Activated effector memory CD4-positive, alpha-beta T cell treated with Interleukin-2 at 50 U/mL for 16 hours (primary cell): ENCODE measurements at places on chromosomes 6 and 20.

DNA sequence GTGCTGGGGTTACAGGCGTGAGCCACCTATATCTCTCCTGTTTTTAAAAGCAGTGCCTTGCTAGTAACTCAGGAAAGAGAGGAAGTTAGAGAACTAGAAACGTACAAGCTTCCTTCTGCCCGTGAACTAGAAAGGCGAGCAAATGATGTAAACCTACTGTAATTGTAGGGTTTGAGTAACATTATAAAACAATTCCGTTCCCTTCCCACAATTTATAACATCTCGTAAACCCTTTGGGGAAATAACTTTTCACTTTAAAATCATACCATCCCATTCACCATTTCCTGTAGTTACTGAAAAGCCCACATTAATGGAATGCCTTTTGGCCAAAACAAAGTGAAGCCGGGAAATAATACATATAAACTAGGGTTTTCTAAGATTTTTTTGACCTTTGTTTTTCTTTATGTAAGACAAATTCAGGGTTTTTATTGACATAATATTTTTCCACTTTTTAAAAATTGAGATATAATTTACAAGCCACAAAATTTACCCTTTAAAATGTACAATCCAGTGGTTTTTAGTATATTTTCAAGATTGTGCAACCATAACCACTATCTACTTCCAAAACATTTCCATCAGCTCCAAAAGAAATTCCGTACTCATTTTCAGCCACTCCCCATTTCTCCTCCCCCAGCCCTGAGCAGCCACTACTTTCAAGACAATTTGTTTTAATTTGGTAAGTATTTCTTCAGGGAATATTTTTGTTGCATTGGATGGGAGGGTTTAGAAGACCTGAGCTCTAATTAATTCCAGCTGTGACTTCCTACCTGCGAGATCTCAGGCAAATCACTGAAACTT is 175.1 kb upstream of the PDE10A start:
- no peak for DNase-seq

GRCh38 chr6:151001387-151002056 is 136.0 kb downstream of the MTHFD1L start:
- DNase-seq = no peak

DNA sequence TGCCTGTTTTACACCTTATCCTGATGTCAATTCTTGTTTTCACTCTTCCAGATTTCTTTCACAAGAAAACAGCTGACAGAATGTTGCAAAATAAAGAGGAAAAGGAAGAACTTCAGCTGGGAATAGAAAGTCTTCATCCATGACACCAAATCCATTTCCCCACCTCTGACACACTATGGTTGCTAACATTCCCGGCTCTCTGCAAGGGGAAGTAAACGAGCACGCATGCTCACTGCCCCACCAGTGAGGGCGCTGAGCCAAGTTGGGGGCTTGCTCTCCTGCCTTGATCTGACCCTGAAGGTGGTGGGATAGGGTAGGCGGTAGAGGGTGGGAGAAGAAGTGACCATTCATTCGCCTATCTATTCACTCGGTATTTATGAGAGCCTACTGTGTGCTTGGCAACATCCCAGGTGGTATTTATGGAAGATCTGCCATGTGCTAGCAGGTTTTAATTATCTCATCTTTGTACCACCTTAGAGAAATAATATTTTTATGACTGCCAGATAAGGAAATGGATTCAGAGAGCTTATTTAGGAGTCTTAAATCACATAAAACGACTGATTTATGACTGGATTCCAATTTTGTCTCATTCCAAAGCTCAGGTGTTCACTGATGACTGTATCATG is 206.2 kb downstream of the FOXC1 start:
- DNase-seq = no peak

- no peak for DNase-seq
Observed at GRCh38 chr6:2839195-2839981, 2.3 kb downstream of the SERPINB1 start.

- DNase-seq = no peak
Observed at GRCh38 chr6:120405947-120406346, 928.3 kb downstream of the TBC1D32 start.

DNA sequence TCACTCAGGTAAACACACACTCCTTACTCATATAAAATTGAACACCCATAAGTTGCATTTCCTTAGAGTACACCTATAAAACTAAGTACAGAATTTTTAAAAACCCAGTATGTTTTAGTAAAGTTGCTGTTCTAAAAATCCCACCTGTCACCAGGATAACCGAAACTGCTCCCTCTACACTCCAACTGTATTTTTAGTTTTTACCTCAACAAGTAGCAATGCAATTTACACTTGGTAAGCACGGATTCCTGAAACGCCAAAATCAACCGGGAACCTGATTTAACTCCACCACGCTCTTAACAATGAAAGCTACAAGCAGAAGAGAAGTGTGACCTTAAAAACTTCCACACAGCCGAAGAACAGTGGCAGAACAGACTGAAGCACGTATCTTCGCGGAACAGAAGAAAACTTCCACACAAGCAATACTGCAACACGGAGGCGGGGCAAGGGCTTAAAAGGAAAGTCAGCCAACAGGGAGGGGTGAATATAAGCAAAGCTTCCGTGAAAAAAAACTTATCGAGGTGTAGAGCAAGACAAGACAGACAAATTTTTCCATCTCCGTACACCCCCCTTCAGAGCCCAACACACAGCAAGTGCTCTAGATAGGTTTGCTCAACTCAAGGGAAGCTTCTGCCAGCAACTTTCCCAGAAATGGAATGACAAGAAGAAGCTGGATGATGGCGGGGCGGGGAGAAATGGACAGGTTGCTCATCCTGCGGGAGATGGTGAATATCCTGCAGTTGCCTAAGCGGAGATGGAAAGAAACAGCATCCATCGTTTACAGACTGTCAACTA is 1.4 kb downstream of the STAU1 start:
- DNase-seq = peak; percentile 56

- DNase-seq = no peak
Observed at GRCh38 chr6:11615214-11615602, 77.7 kb downstream of the TMEM170B start.

- DNase-seq = peak; percentile 33
Observed at GRCh38 chr6:41182069-41183034, 18.6 kb downstream of the TREML2 start.

GRCh38 chr6:168049706-168050224 is 29.2 kb downstream of the FRMD1 start:
- DNase-seq = no peak

DNA sequence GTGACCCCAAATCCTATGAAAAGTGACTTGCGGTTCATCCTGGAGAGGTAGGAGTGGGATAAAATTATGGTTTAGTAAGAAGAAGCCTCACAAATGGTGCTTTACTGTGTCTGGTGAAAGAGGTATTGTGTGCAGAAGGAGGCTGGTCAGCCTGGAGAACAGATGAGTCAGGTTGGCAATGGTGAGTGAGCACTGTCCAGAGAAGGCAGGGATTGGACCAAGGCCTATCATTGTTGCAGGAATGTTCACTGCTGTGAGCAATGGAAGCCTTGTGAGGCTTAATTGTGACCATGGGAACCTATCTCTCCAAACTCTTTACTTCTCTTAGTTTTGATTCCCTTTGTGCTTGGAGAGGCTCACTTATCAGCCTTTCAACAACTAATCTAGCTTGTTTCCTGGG is 89.0 kb upstream of the KCNK16 start:
- no peak for DNase-seq

DNA sequence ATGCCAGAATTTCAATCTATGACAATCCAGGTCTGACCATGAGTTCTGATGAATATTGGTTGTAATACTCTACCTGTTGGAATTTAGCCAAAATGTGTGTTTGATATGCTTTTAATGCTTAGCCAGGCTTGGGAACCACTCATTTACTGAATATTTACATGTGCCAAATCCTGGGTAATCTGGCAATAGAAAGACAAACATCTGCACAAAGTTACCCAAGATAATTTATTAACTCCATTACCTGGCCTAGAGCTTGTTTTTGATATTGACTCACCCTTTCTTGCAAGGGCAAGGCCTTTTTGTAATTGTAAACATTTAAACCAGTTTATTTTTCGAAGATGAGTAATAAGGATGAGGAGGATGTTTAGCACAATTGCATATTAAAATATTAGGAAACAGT is 13.5 kb upstream of the CD2AP start:
- DNase-seq = no peak

DNA sequence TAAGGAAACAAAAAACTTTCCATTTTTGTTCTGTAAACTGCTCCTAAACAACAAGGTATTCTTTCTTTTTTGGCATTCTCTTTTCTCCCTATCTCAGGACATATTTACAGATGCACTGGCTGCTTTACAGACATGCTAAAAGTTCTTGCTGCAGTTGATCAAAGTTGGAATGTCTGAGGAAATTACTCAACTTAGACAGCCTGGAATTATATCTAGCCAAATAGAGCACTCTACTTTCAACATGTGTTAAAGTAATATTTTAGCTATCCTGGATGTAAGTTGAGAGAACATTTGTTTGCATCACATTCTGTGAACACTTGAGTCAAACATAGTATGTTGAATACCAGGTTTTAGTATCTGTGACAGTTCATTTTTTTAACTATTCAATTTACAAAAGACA is 24.8 kb downstream of the TASP1 start:
- DNase-seq = no peak

GRCh38 chr6:158043586-158044524 is 62.2 kb downstream of the SYNJ2 start:
- no peak for DNase-seq

GRCh38 chr6:136118787-136119186 is 131.3 kb downstream of the MTFR2 start:
- no peak for DNase-seq

GRCh38 chr6:87436435-87436834 is 28.7 kb downstream of the CFAP206 start:
- DNase-seq = peak; percentile 10

GRCh38 chr6:9085054-9085708 is 649.8 kb upstream of the SLC35B3 start:
- DNase-seq = no peak

DNA sequence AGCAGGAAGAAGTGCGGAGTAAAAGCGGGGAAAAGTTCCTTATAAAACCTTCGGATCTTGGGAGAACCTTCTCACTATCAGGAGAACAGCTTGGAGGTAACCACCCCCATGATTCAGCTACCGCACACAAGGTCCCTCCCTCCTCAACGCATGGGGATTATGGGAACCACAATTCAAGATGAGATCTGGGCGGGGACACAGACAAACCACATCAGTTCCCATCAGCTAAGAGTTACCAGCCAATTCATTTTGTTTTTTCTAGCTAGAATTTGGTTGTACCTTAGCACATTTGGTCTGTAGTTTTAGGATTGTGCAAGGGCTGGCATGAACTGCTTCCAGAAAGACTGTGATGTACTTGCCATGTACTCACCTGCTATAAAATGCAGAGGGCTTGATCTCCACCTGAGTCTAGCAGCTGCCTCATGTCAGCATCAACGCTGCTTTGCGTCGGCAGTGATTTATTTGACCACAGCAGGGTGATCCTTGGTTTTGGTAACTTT is 94.7 kb upstream of the SLC2A12 start:
- no peak for DNase-seq

DNA sequence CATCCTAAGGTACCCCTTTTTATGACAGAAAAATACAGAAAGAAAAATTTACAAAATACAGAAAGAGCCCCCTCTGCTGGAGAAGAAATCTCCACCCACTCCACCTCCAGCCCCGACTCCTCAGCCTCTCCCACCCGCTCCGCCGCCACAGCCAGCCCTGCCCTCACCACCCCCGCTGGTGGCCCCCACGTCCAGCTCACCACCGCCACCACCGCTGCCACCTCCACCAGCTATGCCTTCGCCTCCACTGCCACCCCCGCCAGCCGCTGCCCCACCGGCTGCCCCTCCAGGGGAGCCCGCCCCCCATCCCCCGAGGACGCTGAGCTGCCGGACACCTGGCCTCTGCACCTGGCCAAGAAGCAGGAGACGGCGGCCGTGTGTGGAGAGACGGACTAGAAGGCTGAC is 17.7 kb downstream of the WFDC2 start:
- no peak for DNase-seq

- no peak for DNase-seq
Observed at GRCh38 chr20:46188866-46189541, 70.9 kb downstream of the CD40 start.

DNA sequence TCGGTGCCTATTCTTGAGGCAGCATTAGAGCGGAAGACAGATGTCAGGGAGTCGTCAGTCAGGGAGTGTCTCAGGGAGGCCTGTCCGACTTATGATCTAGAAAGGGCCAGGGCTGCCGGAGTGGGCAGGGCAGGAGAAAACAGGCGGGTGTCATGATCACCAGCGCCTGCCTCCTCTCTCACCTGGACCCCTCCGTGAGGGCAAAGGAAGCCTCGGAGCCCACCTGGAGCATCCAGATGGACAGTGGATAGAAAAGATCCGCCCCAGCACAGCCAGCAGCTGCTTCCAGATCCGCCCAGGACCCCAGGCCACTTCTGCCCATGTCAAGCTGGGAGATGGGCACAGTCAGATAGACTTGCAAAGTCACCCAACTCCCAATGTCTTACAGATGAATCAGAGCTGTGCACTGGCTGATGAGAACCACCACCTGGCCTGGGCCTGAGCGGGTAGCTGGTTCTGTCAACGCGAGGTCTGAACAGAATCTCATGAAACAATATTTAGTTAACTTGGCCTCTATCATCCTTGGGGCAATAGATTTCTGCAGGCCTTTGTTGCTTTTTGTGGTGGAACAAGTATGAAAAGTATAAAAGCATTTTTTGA is 22.2 kb downstream of the PSMG4 start:
- no peak for DNase-seq

GRCh38 chr20:49545572-49545971 is 22.4 kb downstream of the PTGIS start:
- DNase-seq = no peak

GRCh38 chr6:141552463-141552862 is 580.3 kb upstream of the GJE1 start:
- DNase-seq = no peak

- no peak for DNase-seq
Observed at GRCh38 chr6:64712606-64713005, 994.4 kb downstream of the EYS start.

GRCh38 chr20:45779011-45779915 is 12.4 kb downstream of the WFDC3 start:
- DNase-seq = no peak

GRCh38 chr6:16654701-16655100 is 106.6 kb downstream of the ATXN1 start:
- no peak for DNase-seq

GRCh38 chr20:6827472-6827871 is 60.0 kb downstream of the BMP2 start:
- DNase-seq = no peak

- no peak for DNase-seq
Observed at GRCh38 chr6:6319952-6320811, at the start of gene F13A1. Gene F13A1 (minus strand): TSS chr6:6320662. CDS start chr6:6318664, 1,998 bp downstream.

DNA sequence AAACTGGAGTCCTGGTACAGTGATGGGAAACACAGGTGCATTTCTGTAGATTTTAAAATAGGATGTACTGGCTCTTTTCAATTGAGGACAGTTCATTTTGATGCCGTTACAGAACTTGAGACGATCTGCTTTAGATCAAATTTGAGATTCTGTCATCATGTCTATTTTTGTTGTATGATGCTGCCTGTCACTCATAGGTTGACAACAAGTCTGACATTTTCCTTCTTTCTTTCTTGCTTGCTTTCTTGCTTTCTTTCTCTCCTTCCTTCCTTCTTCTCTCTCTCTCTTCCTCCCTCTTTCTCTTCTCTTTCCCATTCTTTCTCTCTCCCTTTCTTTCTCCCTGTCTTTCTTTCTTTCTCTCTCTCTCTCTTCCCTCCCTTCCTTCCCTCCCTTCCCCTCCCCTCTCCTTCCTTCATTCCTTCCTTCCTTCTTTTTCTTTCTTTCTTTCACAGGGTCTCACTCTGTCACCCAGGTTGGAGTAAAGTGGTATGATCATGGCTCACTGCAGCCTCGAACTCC is 152.6 kb upstream of the SGK1 start:
- DNase-seq = no peak
